HuH-7 (cell line): ENCODE measurements at places on chromosomes 5 and 9.

- DNase-seq, result no peak
Measured at GRCh38 chr5:76591366-76591765, 31.8 kb downstream of the F2RL2 start.

GRCh38 chr5:92909602-92909962 is 671.4 kb downstream of the NR2F1-AS1 start:
- DNase-seq, result peak; percentile 27

GRCh38 chr5:107669096-107670031 is 1.4 kb downstream of the EFNA5 start:
- no peak for DNase-seq

GRCh38 chr5:96384353-96384752 is 48.7 kb downstream of the PCSK1 start:
- DNase-seq, result no peak

- no peak for DNase-seq
Measured at GRCh38 chr5:1830571-1831228, 29.5 kb downstream of the NDUFS6 start.

DNA sequence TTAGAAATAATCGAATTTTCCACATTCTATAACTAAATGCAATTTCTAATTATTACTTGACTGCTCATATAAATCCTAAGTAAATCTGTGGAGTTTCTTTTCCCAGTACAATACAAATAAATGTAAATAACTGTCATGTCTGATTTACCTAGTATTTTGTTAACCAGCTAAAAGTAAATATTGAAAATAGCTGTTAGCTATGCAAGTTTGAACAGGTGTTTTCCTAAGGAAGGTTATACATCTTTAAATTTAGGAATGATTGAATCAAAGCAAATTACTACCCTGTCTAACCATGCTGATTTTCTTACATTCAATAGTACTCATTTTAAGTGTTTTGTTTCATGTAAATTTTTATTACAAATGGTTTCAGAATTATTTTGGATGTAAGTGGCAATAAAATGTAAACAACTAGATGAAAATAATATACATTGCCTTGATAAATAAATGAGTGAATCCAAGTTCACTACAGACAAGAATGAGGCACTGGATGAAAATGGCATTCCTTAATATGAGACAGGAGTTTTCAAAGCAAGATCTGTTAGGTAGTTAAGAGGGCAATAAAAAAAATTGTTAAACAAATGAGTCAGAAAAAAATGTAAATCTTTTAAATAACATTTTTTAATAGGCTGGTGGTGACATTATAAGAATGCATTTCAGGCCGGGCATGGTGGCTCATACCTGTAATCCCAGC is 15.8 kb downstream of the MCIDAS start:
- DNase-seq, result no peak

GRCh38 chr5:109643791-109644350 is 45.9 kb upstream of the MAN2A1 start:
- DNase-seq, result no peak

DNA sequence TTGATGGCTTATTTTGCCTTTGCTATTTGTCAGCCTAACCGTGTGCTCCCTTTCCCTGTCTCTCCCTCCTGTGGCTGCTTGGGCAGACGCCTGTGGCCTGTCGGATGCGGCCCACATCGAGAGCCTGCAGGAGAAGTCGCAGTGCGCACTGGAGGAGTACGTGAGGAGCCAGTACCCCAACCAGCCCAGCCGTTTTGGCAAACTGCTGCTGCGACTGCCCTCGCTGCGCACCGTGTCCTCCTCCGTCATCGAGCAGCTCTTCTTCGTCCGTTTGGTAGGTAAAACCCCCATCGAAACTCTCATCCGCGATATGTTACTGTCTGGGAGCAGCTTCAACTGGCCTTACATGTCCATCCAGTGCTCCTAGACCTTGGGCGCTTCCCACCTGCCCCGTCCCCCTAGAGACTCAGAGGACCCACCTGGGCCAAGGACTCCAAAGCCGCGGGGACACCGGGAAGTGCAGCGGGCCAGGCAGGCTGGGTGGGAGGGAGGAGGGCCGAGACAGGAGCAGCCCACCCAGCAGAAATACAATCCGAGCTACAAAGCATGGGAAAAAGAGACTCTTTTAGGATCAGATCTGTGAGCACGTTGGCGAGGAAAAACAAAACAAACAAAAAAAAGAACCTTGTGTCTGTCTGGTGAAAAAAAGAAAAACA is 10.6 kb downstream of the NR2F1 start:
- DNase-seq, result no peak

DNA sequence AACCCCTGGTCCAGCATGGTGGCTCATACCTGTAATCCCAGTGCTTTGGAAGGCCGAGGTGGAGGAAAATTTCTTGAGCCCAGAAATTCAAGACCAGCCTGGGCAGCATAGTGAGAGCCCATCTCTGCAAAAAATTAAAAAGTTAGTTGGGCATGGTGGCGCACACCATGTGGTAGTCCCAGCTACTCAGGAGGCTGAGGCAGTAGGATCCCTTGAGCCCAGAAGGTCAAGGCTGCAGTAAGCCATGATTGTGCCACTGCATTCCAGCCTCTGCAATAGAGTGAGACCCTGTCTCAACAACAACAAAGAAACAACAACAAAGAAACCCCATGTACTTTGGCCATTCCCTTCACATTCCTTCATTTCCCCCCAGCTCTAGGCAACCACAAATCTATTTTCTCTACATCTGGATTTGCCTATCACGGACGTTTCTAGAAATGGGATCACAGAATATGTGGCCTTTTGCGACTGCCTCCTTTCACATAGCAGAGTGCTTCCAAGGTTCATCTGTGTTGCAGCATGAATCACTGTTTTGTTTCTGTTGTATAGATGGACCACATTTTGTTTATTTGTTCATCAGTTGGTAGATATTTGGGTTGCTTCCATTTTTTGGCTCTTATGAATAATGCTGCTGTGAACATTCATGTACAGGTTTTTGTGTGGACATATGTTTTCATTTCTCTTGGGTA is 17.9 kb downstream of the MIGA2 start:
- no peak for DNase-seq

DNA sequence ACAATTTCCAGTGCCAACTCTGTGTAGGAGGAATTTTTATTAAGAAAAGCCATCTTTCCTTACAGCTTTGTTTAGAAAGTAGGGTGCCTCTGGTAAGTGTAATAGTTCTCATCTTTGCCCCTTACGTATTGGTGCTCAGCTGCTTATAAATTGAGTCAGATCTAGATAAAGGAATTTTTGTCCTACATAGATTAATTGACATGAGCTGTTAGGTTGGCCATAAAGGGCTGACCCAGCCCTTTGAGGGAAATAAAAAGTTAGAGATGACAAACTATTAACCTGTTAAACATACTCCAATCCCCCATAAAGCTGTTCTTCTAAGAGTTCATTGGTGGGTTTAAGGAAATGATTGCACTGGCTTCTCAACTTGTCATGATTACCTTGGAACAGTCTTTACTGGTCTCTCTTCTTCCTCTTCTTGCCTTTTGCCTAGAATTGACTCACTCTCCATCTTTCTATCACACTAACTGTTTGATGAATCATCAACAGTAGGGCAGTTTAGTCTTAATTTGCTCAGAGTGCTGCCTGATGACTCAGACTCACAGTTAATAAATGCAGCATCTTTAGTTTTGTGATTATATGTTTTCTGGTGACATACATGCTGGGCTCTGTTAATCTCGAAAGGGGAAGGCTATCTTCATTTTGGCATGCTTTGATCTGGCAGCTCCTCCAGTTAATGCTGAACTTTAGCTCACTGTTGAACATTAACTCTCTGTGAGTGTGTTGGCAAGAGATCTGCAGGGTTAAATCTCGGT is 51.7 kb downstream of the ARHGAP26 start:
- no peak for DNase-seq

- no peak for DNase-seq
Measured at GRCh38 chr5:140035881-140036280, 7.2 kb downstream of the NRG2 start.

GRCh38 chr9:81289622-81290021 is 399.7 kb downstream of the TLE1 start:
- DNase-seq, result no peak

GRCh38 chr9:19946441-19947109 is 157.7 kb upstream of the SLC24A2 start:
- DNase-seq, result no peak

DNA sequence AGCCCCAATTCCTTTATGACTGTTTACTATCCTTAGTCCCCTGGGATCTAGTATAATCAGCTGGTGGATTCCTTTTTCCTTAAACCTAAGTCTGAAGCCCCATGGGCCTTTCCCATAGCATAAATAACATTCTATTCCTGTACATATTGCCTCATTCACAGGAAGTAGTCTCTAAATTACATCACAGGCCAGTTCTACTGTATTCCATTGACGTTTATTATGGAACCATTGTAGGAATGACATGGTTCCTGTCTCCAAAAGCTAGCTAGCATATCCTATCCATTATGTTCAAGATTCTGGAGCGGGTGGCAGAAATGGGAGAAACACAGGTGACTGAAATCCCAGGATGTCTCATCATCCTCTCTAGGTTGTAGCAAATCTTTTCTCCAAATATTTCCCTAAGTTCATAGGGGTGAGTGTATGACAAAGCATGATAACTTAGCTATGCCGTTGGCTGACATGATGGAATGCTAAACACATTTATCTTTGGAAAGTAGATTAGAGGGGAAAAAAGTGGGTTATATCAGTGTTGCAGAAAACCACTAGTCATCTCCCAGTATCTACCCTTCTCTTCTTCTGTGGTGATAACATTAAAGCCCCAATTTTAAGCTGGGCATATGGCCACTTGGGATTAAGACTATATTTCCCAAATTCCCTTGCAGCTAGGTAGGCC is 140.1 kb downstream of the FGF1 start:
- no peak for DNase-seq

- no peak for DNase-seq
Measured at GRCh38 chr9:117151716-117152115, 263.1 kb downstream of the ASTN2 start.

- peak; percentile 66 for DNase-seq
Measured at GRCh38 chr5:142108432-142109330, at the start of gene NDFIP1. TSS of gene NDFIP1 (plus strand) at chr5:142108779. CDS start at chr5:142108975, 196 bp downstream.

- DNase-seq, result no peak
Measured at GRCh38 chr5:15463231-15463980, 36.6 kb upstream of the FBXL7 start.

DNA sequence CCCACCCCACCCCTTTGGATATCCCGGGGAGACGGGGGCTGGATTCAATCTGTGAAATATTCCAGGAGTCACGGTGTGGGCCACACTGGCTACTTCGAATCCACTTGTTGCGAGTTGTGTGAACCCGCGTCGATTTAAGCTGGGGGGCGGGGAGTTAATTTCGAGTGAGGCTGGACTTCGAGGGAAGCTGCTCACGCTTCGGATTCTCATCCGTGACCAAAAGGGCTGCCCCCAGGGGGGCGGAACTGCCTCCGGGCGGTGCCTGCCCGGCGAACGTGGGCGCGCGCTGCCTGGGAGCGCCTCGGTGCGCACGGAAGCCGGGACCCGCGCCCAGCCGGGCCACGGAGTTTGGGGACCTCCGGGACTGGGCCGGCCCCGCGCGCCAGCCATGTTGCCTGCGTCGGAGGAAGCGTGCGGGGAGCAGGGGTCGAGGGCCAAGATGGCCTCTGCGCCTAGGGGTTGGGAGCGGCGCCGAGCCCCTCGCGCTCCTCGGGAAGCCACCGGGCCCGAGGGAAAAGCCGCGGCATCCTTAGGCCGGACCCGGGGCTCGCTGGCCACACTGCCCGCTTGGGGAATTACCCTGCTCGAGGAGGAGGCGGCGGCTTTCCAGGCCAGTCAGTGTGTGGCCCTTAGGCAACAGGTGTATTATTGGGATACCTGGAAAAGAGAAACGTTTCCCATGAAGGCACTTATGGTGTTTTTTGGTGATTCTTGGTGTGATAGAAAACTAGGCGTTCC is 975 bp downstream of the OCLN start:
- peak; percentile 52 for DNase-seq

DNA sequence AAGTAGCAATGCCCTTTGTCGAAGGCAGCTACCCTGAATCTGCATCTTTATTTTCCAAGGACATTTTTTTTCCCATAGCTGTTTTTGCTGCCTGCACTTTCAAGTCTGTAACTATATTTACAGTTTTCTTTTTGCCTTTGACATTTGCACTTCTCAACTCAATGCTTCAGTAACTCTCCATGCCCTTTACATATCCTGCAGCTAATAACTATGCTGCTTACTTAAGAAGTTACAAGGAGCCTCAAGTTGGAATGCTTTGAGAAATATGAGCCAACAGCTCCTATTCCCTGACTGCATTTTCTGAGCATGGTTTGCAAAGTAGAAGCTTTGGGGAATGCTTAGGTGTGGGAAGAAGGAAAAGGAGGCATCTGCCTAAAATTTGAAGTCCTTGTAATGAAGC is 194.8 kb upstream of the TRPC7 start:
- no peak for DNase-seq

- no peak for DNase-seq
Measured at GRCh38 chr5:84874196-84874595, 489.5 kb upstream of the EDIL3 start.

- DNase-seq, result no peak
Measured at GRCh38 chr5:150023136-150023535, 22.6 kb downstream of the HMGXB3 start.

GRCh38 chr5:172801179-172801671 is 30.2 kb upstream of the DUSP1 start:
- DNase-seq, result no peak

DNA sequence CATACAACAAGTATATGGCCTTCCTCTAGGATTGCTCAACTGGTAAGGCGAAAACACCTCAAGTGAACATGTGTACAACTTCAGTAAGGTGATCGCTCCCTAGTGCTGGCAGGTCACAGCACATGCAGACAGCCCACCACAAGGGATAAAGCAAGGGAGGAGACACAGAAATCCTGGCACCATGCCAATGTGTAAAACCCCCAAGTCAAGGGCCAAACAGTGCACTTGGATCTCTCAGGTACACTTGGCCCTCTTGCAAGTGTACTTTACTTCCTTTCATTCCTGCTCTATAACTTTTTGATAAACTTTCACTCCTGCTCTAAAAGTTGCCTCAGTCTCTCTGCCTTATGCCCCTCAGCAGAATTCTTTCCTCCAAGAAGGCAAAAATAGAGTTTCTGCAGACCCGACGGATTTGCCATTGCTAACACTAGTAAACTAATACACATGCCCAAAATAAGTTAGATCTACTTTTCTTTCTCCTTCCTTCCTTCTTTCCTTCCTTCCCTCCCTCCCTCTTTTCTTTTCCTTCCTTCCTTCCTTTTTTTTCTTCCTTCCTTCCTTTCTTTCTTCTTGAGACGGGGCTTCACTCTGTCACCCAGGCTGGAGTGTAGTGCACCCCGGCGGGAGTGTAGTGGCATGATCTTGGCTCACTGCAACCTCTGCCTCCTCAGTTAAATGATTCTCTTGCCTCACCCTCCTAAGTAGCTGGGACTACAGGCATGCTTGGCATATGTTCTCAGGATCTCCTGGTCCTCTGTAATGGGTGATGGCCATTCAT is 6.8 kb upstream of the LNPEP start:
- no peak for DNase-seq
